ENCODE measurements at places on chromosomes 6 and 20.

DNA sequence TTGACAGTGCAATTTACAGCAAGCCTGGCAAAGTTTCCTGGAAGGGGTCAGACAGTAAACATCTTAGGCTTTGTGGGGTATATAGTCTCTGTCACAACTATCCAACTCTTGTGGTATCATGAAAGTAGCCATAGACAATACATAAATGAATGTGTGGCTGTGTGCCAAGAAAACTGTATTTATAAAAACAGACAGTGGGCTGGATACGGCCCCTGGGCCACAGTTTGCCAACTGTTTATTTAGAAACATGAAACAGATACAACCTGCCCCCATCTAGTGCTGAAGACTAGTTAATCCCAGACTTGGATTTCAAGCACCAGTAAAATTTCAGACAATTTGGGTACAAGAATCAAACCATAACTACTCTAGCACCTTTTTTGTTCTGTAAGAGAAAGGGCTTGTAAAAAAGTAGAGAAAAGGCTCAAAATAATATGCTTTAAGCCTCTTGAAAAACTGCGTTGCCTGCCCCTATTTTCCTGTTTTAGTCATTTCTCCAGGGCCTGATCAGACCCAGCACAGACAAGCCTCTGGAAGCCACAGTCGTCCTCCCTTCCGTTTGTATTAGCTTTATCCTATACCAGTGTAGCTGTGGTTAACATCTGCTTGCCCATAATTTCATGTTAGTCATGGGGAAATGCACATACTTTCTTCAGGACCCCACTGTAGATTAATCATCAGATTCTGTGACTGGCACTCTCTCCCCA, 30.8 kb downstream of the JAG1 start:
- no peak for DNase-seq

DNA sequence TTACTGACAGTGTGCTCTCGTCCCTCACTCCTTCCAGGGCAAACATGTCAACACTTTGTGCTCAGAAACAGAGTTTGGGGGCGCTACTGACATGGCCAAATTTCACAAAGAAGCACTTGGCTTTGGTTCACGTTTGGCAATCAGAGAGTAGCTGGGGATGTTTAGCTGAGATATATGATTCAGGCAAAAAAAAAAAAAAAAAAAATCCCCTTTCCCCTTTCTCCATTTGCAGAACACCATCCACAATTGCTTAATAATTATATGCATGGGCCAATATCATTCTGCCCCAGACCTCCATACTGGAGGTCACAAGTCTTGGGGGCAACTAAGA, 128.4 kb upstream of the ADGRF1 start:
- DNase-seq: no peak

DNA sequence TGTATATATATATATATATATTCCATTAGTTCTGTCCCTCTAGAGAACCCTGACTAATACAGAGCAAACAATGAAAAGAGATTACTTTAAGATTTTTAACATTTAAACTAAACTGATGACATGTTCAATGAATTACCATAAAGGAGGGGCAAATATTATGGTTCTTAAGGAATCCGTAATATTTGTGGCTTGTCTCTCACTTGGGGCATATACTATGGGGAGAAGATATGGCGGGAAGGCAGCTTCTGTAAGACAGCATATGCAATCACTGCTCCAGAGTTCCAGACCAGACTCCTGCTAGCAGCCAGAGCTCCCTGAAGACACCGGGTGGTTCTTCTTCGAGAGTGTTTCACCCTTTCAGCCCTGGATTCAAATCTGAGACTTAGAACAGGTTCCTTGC, 321.1 kb upstream of the NT5E start:
- no peak for DNase-seq

GRCh38 chr6:56005426-56005825, 130.0 kb upstream of the BMP5 start:
- DNase-seq: no peak

DNA sequence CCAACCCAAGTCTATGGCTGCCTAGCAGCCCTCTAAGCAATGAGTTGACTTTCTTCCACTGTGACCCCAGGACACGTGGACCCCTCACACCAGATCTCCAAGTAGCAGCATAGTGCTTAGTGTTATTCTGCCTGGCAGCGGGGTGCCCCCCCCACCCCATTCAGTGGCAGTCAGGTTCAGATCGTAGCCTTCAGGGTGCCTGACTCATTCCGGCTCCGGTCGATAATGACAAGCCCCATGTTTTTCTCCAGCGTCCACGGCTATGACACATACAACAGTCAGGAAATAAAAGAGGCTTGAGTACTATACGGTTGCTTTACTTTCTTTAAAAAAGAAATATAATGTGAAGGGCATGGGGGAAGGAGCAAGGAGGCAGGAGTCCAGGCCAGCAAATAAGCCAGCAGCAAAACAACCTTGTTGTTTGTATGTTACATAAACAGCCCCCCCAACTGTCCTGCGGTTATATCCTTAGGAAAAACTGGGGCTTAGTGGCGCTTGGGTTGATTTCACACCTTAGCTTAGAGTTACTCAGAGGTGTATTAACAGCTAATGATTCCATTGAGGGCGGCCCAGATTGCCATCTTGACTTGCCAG, 23.1 kb downstream of the GNAS start:
- DNase-seq: no peak

GRCh38 chr6:39335780-39336545, 13.5 kb upstream of the KCNK16 start:
- DNase-seq: no peak
